ENCODE measurements at places on chromosomes 13 and 19.

DNA sequence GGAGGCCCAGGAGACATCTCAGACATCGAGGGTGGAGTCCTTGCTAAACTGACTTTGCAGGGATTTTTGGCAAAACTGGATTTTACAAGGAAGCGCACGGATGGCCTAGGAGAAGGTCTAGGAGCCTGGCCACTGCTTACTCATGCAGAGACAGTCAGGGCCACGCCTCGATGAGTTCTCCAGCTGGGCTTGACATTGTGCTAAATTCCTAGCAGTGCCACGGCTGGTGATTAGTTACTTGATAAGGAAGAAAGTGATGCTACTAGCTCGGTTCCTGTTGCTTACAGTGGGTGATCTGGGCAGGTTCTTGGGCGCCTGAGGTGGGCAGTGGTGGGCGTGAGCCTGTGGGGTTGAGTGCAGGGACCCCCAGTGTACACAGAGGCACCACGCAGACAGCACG, 143.4 kb downstream of the SOX1 start:
- no peak for DNase-seq

GRCh38 chr19:50325310-50326100, 3.7 kb downstream of the KCNC3 start:
- DNase-seq, result no peak

- no peak for DNase-seq
Observed at GRCh38 chr19:49442354-49442753, 1.0 kb upstream of the SLC17A7 start.

GRCh38 chr13:40371531-40372125, 294.8 kb downstream of the FOXO1 start:
- no peak for DNase-seq

DNA sequence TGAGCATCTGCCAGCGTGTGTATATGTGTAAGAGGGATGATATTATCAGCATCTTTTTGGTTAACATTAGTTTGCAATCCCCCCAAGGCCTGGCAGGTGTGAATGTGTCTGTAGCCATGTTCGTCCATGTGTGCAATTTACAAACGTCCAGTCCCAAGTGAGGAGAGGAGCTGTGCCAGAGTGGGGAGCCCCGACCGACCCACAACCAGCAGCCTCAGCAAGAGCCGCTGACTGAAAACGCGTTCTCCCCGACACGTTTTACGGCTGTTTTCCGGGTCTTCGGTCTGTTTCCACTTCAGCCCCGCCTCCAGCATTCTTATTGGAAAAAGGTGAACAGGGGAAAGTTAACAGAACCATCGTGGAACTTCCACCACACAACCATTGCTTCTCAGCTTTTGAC, 119.1 kb upstream of the SOX1 start:
- no peak for DNase-seq

DNA sequence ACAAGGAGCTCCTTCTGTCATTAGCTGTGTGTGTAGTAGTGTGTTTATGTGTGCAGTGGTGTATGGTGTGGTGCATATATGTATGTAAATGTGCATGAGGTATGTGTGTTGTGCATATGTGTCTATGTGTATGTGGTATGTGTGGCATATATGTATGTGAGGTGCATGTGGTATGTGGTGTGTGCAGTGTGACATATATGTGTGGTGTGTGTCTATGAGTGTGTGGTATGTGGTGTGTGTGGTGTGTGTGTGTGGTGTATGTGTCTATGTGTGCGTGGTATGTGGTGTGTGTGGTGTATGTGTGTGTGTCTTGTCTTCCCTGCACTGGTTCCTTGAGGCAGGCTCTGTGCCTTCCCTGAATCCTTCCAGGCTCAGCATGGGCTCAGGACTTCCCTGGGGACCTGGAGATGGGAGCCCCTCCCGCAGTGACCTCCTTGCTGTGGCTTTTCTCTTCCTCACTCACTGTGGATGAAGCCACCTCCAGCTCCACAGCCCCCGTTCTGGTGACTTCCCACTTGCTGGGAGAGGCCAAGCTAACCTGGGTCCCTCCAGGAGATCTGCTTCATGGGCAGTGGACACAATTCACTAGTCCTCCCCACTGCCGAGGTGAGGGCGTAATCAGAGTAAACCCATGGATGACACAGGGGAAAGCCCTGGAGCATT, 64.2 kb downstream of the CCDC70 start:
- DNase-seq, result no peak

DNA sequence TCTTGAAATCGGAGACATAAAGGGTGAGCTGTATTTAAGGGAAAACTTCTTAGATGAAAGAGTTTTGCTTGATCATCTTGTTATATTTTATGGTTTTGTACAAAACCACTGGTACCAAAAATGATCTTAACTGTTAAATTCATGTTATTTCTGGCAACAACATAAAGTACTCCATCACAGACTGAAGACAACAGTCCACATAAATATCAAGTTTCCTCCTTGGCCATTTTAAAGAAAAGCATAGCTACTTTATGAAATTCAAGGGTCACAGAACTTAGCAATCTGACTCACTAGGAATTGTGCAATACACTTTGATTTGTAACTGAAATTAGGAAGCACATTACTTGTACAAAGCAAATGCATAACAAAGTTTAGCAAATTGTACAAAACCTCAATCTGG, 66.3 kb downstream of the TBC1D4 start:
- DNase-seq, result no peak

GRCh38 chr19:45637890-45638667, 1.1 kb downstream of the EML2 start:
- no peak for DNase-seq

DNA sequence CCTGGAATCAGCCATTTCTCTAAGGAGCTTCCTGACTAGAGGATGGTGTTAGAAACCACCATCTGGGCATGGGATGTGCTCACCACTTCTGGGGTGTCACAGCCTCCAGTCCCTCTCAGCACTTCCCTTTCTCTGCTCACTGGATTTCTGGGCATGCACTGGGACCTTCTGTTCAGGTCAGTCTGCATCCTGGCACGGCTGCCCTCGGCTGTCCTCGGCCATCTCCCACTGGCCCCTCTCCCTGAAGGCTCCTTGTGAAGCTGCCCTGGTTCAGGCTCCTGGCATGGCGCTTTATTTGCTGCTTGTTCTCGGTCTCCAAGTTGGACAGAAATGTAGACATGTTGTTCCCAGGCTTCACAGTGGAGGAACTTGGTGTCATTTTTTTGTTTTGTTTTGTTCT, 60.0 kb downstream of the TEX29 start:
- no peak for DNase-seq

DNA sequence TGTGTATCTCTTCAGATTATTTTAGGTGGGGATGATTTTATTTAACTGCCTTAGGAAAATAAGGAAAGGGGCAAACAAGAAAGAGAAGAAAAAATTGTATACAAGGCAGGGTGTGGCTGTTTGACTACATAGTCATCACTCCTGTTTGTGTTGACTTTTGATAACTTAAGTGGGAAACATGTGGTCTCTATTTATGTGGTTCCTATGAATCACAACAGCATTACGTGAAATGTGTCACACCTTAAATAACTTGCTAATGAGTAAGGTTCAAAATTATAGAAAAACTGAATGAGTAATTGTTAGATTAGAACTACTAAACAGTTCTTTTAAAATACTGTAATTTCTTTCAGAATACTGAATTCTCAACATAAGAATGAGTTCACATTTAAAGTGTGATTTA, 69.3 kb downstream of the LMO7 start:
- peak; percentile 78 for DNase-seq

DNA sequence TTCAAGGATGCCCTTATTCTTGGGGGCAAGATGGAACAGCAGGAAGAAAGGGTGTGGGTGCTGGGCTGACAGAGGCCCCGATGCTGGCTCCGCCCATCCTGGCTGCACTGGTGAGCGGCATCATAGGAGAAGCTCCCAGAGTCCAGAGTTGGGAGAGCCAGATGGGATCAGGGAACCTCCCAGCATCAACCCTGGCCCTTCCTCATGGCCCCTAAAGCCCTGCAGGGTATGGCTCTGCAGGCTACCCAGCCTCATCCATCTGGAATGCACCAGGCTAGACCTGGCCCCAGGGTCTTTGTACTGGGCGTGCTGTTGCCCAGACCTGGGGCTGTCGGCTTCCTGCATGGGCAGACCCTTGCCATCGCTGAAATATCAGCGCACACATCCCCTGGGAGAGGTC, 7.9 kb upstream of the ELL start:
- DNase-seq, result no peak

DNA sequence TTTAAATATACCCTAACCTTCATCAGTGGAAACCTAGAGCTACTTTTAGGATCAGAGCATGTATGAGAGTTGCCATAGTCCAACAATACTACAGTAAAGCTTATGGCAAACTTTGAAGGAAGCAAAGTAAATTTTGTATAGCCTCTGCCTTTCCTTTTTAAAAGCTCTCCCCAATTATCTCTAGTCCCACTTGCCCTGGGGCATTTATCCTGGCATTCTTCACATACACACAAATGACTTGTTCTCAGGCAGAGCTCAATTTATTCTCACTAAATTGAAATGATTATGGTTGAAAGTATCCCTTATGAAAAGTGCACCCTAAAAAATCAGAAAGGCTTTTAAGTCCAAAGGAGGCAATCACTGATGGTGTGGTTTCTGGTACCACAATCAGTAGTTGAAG, 94.1 kb upstream of the UFM1 start:
- no peak for DNase-seq

GRCh38 chr19:40281381-40282208, 3.5 kb downstream of the AKT2 start:
- DNase-seq, result no peak

- DNase-seq, result no peak
Observed at GRCh38 chr13:28820099-28821051, at the start of gene MTUS2. MTUS2 (plus strand) TSS chr13:28820339.

DNA sequence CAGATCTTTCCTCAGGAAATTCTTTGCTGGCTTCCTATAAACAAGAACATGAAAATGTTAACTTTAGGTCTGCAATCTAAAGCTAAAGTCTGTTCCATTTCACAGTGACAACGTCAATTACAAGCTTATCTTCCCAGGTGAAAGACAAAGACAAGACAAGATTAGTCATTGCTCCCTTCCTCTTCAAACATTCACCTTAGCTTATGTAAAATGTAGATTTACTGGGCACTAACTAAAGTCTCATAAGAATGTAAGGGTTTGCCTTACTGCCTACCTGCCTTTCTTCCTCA, 17.2 kb downstream of the TNFSF14 start:
- no peak for DNase-seq

DNA sequence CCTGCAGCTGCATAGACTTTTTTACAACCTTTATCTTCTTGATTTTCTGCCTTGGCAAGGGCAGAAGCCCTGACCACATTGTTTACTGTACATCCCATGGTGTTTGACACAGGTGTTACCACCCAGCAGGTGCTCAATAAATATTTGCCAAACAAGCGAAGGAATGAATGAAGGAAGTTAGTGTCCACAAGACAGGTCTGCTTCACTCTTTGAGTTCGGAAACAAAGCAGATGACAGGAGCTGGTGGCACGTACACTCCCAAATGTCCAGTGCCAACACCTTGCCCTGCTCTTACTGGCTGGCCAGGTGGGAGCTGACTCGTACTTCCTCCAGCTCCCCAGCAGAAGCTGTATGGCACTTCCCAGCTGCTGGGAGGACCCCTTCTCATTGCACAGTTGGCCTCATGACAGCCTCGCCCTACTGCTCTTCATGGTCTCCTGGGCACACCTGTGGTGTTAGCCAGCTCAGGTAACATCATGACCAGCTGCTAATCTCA, 22.0 kb upstream of the MUC16 start:
- DNase-seq, result no peak

GRCh38 chr13:111480503-111480902, 160.1 kb downstream of the TEX29 start:
- no peak for DNase-seq

DNA sequence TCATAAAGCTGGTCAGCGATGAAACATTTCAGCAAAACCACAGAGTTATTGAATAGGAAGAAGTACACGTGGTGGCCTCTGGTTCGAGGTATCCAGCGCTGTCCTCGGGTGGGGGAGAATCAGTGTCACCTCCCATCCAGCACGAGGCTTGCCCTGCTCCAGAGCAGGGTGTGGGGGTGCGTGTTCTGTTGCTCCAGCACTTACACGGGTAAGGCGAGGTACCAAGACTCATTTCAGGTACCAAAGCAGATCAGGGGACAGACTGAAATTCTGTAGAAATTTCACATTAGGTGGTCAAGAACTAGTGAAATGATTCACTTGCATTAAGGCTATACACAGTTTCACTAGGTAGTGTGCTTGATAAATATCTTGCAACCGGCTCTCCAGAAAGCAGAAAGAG, 164.2 kb upstream of the SOX1 start:
- DNase-seq, result no peak

DNA sequence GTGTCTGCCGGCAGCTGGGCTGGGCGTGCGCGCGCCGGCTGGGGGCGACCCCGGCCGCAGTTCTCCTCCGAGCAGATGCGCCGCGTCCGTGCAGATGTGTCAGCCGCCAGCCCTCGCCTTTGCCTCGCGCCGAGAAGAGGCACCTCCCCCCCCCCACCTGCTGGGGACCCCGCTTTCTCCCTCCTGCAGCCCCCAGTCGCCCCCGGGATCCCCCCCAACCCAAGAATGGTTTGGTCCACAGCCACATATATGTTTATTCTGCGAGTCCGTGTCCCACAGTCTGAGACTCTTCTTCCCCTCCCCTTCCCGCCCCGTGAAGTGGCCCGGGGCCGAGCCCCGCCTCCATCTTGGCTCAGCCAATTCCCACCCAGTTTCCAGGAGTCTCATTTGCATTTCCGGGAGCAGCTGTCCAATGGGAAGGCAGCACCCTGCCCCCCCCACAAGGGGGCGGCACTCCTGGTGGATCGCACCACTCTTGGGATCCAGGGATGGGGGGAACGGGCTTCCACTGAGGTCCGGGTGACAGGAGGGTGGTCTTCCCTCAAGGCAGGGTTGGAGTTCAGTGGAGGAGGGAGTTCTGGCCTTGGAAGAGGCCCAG, 8.6 kb downstream of the ISOC2 start:
- DNase-seq, result no peak

- DNase-seq, result no peak
Observed at GRCh38 chr19:4365341-4365740, 22.0 kb downstream of the MPND start.

- DNase-seq, result no peak
Observed at GRCh38 chr13:108323031-108323430, 53.5 kb downstream of the TNFSF13B start.

DNA sequence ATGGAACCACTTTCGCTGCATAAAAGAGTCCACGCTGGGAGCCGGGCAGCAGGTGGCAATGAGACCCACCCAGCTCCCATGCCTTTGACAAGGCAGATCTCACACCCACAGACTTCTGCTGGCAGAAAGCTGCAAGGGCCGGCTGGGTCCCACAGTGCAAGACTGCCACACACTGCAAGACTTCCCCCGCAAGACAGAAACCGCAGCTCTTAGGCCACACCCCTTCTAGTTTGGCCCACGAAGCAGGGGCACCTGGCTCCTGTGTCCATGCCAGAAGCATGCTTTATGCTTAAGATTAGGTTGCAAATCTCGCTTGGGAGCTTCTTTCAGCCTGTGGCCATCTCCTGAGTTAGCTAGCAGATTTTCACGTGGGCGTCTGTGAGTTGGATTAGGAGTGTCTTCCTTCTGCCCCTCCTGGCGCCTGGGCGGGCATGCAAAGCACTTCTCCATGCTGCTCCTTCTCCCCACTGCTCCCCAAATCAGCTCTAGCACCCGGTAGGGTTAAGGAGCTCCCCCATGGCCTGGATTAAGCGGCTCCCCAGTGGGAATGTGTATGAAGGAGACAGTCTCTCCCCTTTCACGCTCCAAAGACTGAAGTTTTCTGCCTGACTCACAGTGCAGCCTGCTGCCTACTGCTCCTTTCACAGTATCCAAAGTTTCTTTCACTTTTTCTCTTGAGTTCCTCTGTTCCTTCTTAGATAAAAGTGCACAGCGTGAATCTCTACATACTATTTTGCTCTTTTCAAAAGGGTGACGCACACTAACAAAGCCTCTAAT, 17.7 kb downstream of the GPC6 start:
- no peak for DNase-seq

- DNase-seq, result no peak
Observed at GRCh38 chr13:30735872-30736175, 481 bp downstream of the ALOX5AP start.
